RWPE2 (cell line): ENCODE measurements at places on chromosomes 12 and 14.

DNA sequence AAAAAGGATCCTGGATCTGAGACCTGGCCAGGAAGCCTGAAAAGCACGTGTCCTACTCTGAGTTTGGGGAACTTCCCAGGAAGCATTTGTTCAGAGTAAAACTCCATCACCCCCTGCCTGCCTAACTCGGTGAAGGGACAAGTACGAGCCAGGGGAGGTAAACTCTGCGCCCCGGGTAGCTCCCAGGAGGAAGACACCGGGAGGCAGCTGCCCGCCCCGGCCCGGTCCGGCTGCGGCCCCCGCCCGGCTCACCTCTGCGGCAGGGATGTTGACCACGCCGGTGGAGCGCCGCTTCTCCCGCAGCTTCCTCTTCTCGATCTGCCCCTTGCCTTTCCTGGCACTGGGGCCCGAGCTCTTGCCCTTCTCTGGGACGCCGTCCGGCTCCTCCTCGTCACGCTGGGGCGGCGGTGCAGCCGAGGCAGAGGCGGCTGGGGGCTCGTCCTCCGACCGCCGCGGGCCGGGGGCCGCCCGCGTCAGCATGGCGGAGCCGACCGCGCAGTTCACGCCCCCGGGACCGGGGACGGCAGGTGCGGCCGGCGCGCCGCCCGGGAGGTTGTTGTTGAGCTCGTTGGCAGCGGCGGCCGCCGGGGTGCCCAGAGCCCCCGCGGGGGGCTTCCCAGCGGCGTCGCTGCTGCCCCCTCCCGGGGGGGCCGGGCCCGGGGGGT, 1.2 kb downstream of the PAWR start:
- no peaks in the 10 kb centered on the region for H3K27me3 ChIP-seq
- peaks cover 10% of the 10 kb centered on the region for H3K36me3 ChIP-seq
- peak overlapping the region; percentile 97 for H3K27ac ChIP-seq
- peak overlapping the region; percentile 94 for H3K4me3 ChIP-seq
- no peak for DNase-seq
- H3K4me1 ChIP-seq = peaks cover 37% of the 10 kb centered on the region

GRCh38 chr14:59101476-59101875, 87.0 kb upstream of the DAAM1 start:
- DNase-seq = no peak
- no peak overlapping the region for H3K27ac ChIP-seq
- peaks cover 9% of the 10 kb centered on the region for H3K4me1 ChIP-seq

GRCh38 chr14:97180304-97181200, 383.4 kb downstream of the VRK1 start:
- no peaks in the 10 kb centered on the region for H3K36me3 ChIP-seq
- peaks cover 17% of the 10 kb centered on the region for H3K4me1 ChIP-seq
- H3K27me3 ChIP-seq = peaks cover 12% of the 10 kb centered on the region
- no peak overlapping the region for H3K4me3 ChIP-seq
- no peak overlapping the region for H3K27ac ChIP-seq
- DNase-seq = peak; percentile 81

DNA sequence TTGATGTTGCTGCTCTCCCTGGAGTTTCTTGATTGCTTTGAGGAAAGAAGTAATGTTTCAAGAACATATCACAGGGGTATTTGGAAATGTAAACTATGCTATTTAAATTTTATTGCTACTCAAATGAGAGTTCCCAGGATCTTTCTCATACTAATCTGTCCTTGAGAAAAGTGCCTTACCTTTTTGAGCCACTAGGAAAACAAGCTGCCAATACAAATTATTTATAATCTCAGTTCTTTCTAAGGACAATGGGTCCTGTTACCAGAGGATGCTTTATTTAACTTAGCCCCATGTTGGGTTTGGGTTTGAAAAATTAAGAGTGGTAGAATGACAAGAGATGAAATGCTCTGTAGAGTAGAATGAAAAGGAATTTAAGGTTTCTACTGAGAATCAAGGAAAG, 258.2 kb upstream of the PRKD1 start:
- no peak overlapping the region for H3K4me3 ChIP-seq
- H3K36me3 ChIP-seq = no peaks in the 10 kb centered on the region
- H3K27ac ChIP-seq = no peak overlapping the region
- H3K4me1 ChIP-seq = no peaks in the 10 kb centered on the region

- H3K27me3 ChIP-seq = no peaks in the 10 kb centered on the region
- peaks cover 4% of the 10 kb centered on the region for H3K4me1 ChIP-seq
- no peak overlapping the region for H3K4me3 ChIP-seq
Observed at GRCh38 chr14:100303179-100303578, 3.1 kb downstream of the SLC25A29 start.

- no peak overlapping the region for H3K4me3 ChIP-seq
- H3K4me1 ChIP-seq = no peaks in the 10 kb centered on the region
- H3K27ac ChIP-seq = no peak overlapping the region
- no peak for DNase-seq
- H3K27me3 ChIP-seq = no peaks in the 10 kb centered on the region
Observed at GRCh38 chr12:31474751-31475150, 116.2 kb downstream of the DENND5B start.

DNA sequence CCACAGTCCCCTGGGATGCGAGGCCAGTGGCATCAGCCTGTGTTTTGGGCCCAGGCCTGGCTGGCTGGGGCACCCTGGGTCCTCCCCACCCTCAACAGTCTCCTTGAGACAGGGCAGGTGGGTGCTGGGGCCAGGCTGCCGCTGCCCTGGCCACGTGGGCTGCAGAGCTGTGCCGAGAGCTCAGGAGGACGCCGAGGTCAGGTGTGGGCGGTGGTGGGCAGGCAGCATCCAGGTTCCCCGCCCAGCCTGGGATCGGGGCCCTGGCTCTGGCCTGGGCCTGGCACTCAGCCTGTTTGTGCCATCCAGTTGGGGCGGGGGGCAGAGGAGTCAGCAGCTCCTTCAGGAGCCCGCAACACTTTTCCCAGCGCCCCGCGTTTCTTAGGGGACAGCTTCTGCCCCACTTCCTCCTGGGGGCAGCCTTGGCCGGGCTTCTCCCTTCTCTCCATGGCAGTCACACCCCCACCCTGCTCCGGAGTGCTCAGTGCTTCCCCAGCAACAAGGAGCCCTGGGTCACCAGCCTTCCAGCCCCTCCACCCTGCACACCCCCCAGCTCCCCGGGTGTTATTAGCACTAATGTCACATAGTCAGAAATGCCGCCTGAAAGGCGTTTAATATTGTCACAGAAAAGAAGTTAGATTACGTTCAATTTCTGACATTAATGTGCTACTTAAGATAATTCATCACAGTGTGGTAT, 30.8 kb downstream of the KIF26A start:
- no peaks in the 10 kb centered on the region for H3K4me1 ChIP-seq
- H3K27ac ChIP-seq = no peak overlapping the region
- H3K27me3 ChIP-seq = no peaks in the 10 kb centered on the region
- no peak overlapping the region for H3K4me3 ChIP-seq

DNA sequence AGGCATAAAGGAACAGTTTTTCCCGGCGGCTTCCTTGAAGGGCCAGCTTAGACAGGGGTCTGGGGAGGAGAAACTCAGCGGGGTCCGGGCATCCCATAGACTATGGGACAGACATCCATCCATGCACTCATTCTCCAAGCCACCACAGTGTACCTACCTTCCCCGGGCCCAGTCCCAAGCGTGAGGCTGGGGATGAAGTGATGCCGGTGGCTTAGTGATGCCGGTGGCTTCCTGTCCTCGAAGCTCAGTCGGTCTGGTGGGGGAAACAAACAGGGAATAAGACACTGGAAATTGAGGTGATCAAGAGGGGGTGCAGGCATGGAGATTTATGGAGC, 421 bp downstream of the RTL1 start:
- no peak overlapping the region for H3K27ac ChIP-seq
- peaks cover 43% of the 10 kb centered on the region for H3K27me3 ChIP-seq
- H3K4me3 ChIP-seq = no peak overlapping the region
- H3K36me3 ChIP-seq = no peaks in the 10 kb centered on the region; the same call in 1 of the 2 replicates
- H3K4me1 ChIP-seq = no peaks in the 10 kb centered on the region

DNA sequence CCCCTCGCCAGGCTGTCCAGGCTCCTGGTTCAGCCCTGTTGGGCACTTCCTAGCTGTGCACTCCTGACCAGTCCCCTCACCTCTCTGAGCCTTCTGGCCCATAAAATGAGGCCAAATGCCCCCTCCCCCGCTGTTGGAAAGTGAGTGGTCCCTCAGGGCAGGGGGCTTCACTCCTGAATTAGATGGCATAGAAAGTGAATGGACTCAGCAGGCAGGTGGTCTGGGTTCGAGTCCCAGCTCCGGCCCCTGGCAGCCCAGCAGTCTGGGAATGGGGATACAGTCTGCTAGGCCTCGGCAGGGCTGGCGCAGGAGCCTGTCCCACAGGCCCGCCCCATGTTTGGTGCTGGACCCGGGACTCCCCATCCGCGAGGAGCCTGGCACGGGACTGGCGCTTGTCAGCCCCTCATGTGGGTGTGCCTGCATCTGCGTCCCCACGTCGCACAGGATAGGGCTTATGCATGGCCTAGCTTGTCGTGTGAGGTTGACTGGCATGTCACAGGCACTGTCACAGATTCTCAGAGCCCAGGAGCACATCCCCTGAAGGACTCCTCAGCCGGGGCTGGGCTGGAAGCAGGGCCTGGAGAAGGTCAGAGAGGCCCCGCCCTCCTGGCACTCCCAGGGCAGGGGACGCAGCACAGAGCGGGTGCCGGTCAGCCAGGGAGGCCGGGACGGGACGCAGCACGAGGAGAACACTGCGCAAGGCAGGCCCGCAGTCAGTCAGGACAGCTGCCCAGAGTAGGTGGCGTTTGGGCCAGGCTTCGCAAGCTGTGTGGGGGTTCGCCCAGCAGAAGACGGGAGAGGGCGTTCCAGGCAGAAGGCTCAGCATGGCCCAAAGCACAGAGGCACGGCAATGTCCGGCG, 40.5 kb downstream of the DIO3 start:
- no peaks in the 10 kb centered on the region for H3K4me1 ChIP-seq
- H3K4me3 ChIP-seq = no peak overlapping the region
- no peak overlapping the region for H3K27ac ChIP-seq

DNA sequence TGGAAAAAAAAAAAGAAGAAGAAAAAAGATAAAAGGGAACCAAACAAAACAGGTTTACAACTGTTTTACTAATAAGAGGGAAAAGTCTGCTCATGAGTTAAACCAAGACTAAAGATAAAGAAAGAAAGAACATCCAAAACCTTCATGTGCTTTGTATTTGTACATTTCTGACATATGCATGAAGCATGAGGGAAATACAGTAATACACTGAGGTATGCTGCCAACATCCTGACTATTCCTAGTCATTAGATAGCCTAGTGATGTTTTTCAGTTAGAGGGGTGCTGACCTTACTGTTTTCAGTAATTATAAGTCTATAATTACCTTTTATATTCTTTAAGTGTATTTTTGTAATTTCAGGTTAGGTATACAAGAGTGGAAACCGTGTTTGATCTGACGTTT, 793.3 kb downstream of the DIO2 start:
- no peaks in the 10 kb centered on the region for H3K27me3 ChIP-seq
- no peak for DNase-seq
- H3K27ac ChIP-seq = no peak overlapping the region
- no peak overlapping the region for H3K4me3 ChIP-seq

GRCh38 chr14:51847489-51847796, 13.0 kb upstream of the GNG2 start:
- H3K27ac ChIP-seq = no peak overlapping the region
- H3K4me1 ChIP-seq = no peaks in the 10 kb centered on the region
- DNase-seq = no peak
- H3K36me3 ChIP-seq = no peaks in the 10 kb centered on the region
- no peaks in the 10 kb centered on the region for H3K27me3 ChIP-seq
- H3K4me3 ChIP-seq = no peak overlapping the region

GRCh38 chr12:76471579-76471978, 88.0 kb downstream of the OSBPL8 start:
- H3K36me3 ChIP-seq = no peaks in the 10 kb centered on the region
- H3K4me1 ChIP-seq = peaks cover 9% of the 10 kb centered on the region
- H3K27ac ChIP-seq = no peak overlapping the region
- H3K27me3 ChIP-seq = no peaks in the 10 kb centered on the region

DNA sequence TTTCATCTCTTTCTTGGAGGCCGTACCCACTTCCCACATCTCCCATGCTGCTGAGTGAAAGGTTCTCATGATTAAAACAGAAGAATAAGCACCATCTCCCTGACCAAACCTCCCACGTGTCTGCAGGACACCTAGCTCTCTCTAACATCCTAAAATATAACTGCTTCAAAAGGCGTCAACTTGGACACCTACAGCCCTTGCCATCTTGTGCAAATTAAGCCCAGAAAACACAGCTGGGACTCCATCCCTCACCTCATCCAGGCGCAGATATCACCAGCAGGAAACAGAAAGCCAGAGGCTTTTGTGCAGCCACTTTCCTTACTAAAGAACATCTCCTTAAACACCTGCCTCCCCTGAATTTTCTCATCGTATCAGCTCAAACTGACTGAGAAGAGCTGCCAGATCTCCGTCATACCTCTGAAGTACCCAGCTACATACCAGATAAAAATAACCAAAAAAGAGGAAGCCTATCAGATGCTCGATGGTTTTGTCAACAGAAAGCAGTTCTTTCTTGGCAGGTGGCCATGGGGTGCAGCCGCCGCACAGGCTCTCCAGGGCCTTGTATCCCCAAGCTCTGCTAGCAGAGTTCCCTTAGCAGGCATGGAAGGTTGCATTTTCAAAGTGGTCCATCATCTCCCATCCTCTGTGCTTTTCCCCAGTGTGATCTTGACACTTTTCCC, 28.8 kb downstream of the MAP3K9 start:
- H3K27me3 ChIP-seq = no peaks in the 10 kb centered on the region
- H3K27ac ChIP-seq = peak overlapping the region; percentile 100
- no peak overlapping the region for H3K4me3 ChIP-seq
- H3K4me1 ChIP-seq = peaks cover 73% of the 10 kb centered on the region
- no peak for DNase-seq

GRCh38 chr14:93549595-93549994, 118.9 kb downstream of the UNC79 start:
- H3K4me3 ChIP-seq = no peak overlapping the region
- H3K4me1 ChIP-seq = peaks cover 6% of the 10 kb centered on the region
- no peaks in the 10 kb centered on the region for H3K36me3 ChIP-seq

- no peak overlapping the region for H3K27ac ChIP-seq
- no peaks in the 10 kb centered on the region for H3K4me1 ChIP-seq
- no peak overlapping the region for H3K4me3 ChIP-seq
- DNase-seq = no peak
Observed at GRCh38 chr12:132610866-132611602, 652 bp upstream of the LRCOL1 start.

DNA sequence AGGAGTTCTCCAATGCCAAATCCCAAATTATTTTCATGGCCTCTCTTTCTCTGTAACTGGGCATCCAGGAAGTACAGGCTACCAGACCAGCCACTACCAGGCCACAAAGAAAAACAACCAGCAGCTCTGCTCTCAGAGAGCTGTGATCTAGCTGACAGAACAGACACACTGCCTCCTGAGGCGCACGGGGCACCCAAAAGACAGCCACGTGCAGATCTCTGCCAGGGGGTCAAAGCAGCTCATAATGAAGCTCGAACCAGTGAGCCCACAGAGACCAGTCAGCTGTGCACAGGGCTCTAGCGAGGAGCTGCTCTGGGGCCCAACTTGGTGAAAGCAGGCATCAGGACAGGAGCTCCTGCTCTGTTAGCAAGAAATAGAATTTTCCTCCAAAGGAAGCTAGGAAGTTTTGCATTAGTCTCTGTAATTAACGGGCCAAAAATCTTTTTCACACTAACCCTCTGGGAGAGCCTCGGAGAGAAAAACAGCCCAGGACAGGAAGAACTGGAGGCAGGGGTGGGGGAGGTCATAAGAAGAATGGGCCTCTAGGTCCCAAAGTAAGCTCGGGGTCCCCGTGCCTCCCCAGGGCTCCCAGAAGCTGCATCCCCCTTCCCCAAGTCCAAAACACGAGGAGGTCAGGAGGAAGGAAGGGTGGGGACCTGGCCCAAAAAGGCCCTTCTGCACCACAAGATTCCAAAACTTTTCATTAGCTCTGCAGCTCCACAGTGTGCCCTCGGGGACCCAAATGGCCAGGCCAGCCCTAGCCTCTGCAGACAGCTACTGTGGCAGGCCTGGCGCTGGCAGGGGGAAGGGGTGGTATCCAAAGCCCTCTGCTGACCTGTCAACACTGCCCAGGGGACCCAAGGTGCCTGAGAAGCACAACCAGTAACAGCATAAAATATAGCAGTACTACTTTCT, 30.2 kb downstream of the ACTN1 start:
- peaks cover 98% of the 10 kb centered on the region for H3K4me1 ChIP-seq
- H3K27ac ChIP-seq = peak overlapping the region; percentile 98
- H3K4me3 ChIP-seq = no peak overlapping the region
- DNase-seq = no peak
- peaks cover 65% of the 10 kb centered on the region for H3K36me3 ChIP-seq
